ENCODE measurements at places on chromosomes 7 and 10.

- DNase-seq = no peak
Measured at GRCh38 chr7:102008535-102009262, 191.3 kb downstream of the CUX1 start.

DNA sequence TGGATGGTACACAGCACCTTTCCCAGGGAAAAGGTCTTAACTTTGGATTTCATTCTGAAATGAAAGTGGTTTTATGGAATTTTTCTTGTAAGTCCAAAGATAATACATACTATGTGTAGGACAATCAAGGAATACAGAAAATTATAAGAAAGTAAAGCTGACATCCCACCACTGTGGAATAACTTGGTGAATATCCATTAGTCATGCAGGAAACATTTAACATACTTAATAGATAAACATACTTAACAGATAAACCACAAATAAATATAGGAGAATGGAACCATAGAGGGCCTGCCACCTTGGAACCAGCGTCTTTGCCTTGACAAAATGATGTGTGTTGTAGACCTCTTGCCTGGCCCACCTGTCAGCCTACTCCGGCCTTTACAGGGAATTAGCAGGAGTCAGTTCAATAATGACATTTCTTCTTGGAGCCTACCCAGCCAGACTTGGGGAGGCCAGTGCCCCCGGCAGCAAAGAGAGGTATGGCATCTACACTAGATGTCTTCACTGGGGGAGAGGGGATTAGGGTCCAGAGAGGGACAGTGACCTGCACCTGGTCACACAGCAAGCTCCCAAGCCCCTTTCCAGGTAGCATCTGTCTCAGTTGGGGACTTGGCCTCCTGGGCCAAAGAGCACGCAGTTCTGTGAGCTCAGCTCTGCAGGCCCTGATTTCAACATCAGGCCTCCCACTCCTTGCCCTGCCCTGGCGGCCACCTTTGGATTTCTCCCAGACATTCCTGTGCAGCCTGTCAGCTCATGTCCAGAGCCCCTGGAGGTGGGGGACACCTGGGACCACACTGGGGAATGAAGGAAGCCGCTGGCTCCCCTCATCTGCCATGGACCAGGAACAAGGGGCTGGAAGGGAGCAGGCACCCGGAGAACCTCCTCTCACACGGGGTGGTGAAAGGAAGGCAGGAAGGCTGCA, 112.6 kb upstream of the PPIF start:
- DNase-seq = no peak

GRCh38 chr7:151742713-151743480, 134.0 kb downstream of the PRKAG2 start:
- no peak for DNase-seq

GRCh38 chr7:70484255-70484654, 647.7 kb upstream of the GALNT17 start:
- DNase-seq = no peak

GRCh38 chr7:40935435-40935834, 767.5 kb downstream of the INHBA start:
- no peak for DNase-seq

- peak; percentile 59 for DNase-seq
Measured at GRCh38 chr10:110081911-110082310, 74.1 kb downstream of the ADD3 start.

DNA sequence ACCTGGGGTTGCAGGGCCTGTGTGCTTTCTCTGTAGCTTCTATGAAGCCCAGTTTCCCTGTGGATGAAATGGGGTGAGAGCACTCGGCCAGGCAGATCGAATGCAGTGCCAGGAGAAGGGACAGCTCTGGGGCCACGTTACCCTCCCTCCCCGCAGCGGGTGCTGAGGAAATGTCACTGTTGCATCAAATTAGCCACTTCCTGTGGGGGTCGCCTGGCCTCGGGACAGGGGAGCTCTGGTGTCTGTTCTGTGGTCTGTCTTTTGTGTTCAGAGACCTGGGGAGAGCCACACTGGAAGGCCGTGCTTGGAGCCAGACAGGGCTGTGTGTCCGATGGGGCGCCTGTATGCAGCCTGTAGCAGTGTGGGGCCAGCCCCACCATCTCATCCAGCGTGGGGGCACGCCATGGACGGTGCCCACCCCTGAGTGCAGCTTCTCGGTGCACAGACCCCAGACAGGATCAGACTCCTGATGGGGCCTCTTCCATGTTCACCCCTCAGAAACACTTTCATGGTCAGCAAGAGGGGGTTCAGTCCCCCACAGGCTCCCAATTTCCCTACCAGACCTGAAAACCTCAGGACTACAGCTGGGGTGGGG, 13.6 kb downstream of the TTYH3 start:
- DNase-seq = peak; percentile 37

Measured in CD4-positive, alpha-beta T cell treated with Interleukin-4 for 4 hours (primary cell).